Stomach (tissue), 19 donors: ENCODE measurements at places on chromosomes 12 and 14. TPM values are rescaled to one million over a fixed set of nuclear protein-coding genes. Genes with fewer than 3 reads are reported as not detected.

GRCh38 chr12:87678453-87678852 is 350.7 kb downstream of the C12orf50 start:
- no peak for DNase-seq

GRCh38 chr12:56766535-56766934 is 3.4 kb downstream of the HSD17B6 start:
- peak; percentile 33 for DNase-seq

- DNase-seq, result no peak
Measured at GRCh38 chr12:60630796-60631195, 1035.0 kb downstream of the SLC16A7 start.

DNA sequence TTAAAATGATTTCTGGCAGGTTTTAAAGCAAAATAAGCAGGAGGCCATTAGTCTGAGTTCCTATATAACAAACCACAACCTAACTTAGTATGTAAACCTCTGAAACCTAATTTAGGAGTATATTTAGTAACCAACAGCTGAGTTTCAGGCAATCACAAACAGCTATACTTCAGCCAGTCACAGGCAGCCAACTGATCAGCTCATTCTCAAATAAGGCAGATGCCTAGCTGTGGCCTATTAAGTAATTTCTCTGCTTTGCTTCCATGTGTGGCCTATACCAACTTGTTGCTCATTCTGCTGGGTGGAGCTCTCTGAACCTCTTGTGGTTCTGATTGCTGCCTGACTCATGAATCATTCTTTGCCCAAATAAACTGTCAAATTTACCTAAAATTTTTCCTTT is 408.9 kb upstream of the FBXO33 start:
- no peak for DNase-seq

GRCh38 chr14:87065366-87065765 is 927.6 kb downstream of the GALC start:
- DNase-seq, result no peak

- no peak for DNase-seq
Measured at GRCh38 chr14:98769326-98769725, 502.7 kb downstream of the BCL11B start.

- DNase-seq, result peak; percentile 78
Measured at GRCh38 chr12:124359671-124360581, 65.0 kb downstream of the RFLNA start.

GRCh38 chr12:28899951-28900350 is 249.1 kb upstream of the FAR2 start:
- no peak for DNase-seq

DNA sequence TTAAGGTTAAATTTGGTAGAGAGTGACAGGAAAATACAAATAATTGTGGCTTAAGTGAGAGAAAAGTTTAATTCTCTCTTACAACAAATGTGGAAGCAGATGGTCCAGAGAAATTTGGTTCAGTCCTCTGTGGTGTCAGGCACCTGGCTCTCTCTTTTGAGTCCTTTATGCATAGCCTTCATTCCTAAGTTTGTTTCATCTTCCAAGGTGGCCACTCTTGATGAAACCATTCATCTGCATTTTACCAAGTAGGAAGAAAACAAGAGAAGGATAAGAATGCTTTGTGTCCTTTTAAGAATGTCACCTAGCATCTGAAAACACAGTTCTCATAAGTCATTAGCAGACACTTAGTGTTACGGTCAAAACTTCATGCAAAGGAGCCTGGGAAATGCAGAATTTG is 442.5 kb downstream of the CCER1 start:
- DNase-seq, result no peak

GRCh38 chr14:52349731-52350130 is 35.6 kb downstream of the PTGER2 start:
- no peak for DNase-seq

DPPA3 gene
- not detected for total RNA-seq

TMX1 gene
- 2.0 TPM for total RNA-seq

LMO3 gene
- 0.43 TPM for total RNA-seq

GPR137C gene
- total RNA-seq, result 3.9 TPM

NGB gene
- 0.18 TPM for total RNA-seq

SIX4 gene
- total RNA-seq, result 1.8 TPM

ARMH4 gene
- total RNA-seq, result 5.5 TPM
